ENCODE measurements at places on chromosomes 12 and 14. TPM values are rescaled to one million over a fixed set of nuclear protein-coding genes. Genes with fewer than 3 reads are reported as not detected.
A peak's percentile ranks its signal among the peaks of the same experiment; 100 is the strongest.

GRCh38 chr12:97476255-97476654 lies 13.7 kb downstream of the RMST start:
- no peak for DNase-seq
- no peak overlapping the region for H3K4me3 ChIP-seq
- H3K27ac ChIP-seq = no peak overlapping the region

DNA sequence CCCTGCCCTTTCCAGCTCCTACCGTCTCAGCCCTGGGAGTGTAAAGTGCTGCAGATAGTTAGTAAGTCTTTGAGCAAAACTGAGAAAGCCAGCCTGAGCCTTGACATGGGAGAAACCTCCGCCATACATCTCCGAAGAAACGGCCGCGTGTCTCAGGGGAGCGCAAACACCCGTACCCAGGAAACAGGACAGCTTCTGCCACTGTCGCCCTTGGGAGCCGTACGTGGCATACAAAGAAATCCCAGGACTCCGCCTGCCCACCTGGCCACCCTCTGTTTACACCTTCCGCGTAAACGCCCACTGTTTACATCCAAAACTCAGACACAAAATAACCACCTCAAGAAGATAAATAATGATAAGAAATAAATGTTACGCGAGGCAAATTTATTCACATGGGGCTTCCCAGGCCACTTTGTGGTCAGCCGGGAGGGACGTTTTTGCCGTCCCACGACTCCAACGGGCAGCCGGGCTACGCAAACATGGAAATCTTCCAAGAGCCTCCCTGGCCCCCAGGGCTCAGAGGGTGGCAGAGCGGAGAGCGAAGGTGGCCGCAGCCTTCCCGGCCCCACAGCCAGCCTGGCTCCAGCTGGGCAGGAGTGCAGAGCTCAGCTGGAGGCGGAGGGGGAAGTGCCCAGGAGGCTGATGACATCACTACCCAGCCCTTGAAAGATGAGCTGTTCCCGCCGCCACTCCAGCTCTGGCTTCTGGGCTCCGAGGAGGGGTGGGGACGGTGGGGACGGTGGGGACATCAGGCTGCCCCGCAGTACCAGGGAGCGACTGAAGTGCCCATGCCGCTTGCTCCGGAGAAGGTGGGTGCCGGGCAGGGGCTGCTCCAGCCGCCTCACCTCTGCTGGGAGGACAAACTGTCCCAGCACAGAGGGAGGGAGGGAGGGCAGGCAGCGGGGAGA lies at the start of gene BDKRB2:
Gene BDKRB2, plus strand, starts transcription at position 689 of the 908 bp plus-strand sequence. CDS start 32,269 bp downstream, outside the sequence.
- H3K36me3 ChIP-seq = no peaks in the 10 kb centered on the region
- peaks cover 55% of the 10 kb centered on the region for H3K27me3 ChIP-seq
- H3K27ac ChIP-seq = no peak within 1 kb of the TSS
- peaks cover 9% of the 10 kb centered on the region for H3K4me1 ChIP-seq
- H3K4me3 ChIP-seq = no peak within 1 kb of the TSS

DNA sequence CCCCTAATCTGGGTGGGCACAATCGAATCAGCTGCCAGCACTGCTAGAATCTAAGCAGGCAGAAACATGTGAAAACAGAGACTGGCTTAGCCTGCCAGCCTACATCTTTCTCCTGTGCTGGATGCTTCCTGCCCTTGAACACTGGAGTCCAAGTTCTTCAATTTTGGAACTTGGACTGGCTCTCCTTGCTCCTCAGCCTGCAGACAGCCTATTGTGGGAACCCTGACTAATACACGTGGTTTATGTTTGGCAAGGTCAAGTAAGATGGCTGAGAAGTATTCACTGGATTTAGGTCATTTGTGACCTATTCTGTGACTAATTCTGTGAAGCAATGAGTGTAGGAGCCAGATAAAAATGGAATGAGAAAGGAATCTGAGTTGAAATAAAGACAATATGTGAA lies 11.0 kb downstream of the GPR135 start:
- H3K4me1 ChIP-seq = no peaks in the 10 kb centered on the region
- no peak overlapping the region for H3K4me3 ChIP-seq
- H3K27me3 ChIP-seq = no peaks in the 10 kb centered on the region

DNA sequence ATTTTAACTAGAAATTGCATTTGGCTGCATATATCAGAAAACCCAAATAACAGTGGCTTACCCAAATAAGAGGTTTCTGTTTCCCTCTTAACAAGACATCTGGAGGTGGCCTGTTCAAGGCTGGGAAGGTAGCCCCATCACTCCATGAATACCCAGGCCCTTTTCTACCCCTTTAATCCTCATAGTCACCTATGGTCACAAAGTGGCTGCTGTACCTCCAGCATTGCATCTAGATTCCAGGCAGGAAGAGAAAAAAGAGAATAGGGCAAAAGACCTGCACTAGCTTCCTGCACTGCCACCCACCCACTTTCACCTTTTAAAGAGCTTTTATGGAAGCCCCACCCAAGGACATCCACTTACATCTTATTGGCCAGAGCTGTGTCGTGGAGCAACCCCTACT lies 124.0 kb upstream of the NCOR2 start:
- H3K4me3 ChIP-seq = no peak overlapping the region
- H3K27me3 ChIP-seq = peaks cover 7% of the 10 kb centered on the region
- peaks cover 2% of the 10 kb centered on the region for H3K36me3 ChIP-seq
- peaks cover 30% of the 10 kb centered on the region for H3K4me1 ChIP-seq
- DNase-seq = no peak

GRCh38 chr12:116693286-116694227 lies 44.3 kb downstream of the SPRING1 start:
- peaks cover 4% of the 10 kb centered on the region for H3K4me1 ChIP-seq
- H3K27me3 ChIP-seq = peaks cover 27% of the 10 kb centered on the region
- DNase-seq = no peak
- no peak overlapping the region for H3K27ac ChIP-seq
- H3K36me3 ChIP-seq = no peaks in the 10 kb centered on the region

DNA sequence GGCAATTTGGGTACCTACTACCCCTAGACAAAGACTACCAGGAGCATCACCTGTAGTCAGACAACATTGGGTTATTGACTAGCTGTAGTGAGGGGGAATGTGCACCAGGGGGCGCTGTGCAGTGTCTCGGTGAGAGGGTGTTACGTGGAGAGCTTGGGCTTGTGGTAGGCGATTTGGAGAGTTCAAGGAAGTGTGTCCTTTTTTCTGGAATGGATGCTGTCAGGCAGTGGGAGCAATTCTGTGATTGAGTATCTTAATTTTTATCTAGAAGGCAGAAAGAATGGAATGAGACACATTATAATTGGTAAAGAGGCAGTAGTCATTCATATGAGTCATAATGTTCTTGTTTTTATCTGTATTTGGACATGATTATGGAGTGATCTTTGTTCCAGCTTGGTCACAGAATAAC lies 187.7 kb downstream of the GALC start:
- no peak overlapping the region for H3K4me3 ChIP-seq
- peak; percentile 48 for DNase-seq
- H3K27me3 ChIP-seq = no peaks in the 10 kb centered on the region
- H3K27ac ChIP-seq = no peak overlapping the region
- no peaks in the 10 kb centered on the region for H3K36me3 ChIP-seq
- H3K4me1 ChIP-seq = no peaks in the 10 kb centered on the region

- H3K27ac ChIP-seq = no peak overlapping the region
- H3K4me3 ChIP-seq = no peak overlapping the region
- H3K4me1 ChIP-seq = peaks cover 1% of the 10 kb centered on the region
- H3K36me3 ChIP-seq = peaks cover 1% of the 10 kb centered on the region
- DNase-seq = no peak
Measured at GRCh38 chr12:65533177-65533883, 254.8 kb downstream of the MSRB3 start.

- no peaks in the 10 kb centered on the region for H3K36me3 ChIP-seq
- H3K27me3 ChIP-seq = no peaks in the 10 kb centered on the region
- no peaks in the 10 kb centered on the region for H3K4me1 ChIP-seq
- no peak for DNase-seq
- H3K27ac ChIP-seq = no peak overlapping the region
Measured at GRCh38 chr14:52112336-52113018, 43.6 kb upstream of the NID2 start.

DNA sequence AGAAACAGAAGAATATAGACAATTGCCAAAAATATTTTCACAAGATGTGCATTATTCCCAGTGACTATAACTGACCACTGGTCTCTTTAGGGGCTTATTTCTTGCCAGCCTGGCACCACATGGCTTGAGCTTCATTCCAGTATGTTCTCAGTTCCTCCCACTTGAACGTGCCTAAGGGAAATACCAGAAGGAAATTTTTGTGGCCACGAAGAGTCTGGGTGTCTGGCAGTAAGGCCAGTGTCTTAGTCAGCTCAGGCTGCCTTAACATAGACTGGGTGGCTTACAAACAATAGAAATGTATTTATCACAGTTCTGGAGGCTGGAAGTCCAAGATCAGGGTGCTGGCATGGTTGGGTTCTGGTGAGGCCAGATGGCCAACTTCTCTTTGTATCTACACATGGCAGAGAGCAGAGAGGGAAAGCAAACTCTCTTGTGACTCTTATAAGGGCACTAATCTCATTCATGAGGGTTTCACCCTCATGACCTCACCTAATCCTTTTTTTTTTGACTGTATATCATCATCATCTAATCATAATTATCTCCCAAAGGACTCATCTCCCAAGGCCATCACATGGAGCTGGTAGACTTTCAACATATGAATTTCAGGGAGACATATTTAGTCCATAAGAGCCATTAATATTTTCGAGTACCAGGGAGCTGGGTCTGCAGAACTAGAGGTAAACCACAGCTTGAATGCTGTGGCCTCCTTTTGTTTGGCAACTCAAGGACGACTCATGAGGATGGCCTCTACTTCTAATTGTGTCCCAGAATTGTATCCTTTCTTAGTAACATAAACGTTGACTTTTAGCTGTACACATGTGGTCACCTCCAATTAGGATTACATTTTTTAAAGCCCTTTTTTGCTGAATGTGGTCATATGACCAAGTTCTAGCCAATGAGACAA lies 5.1 kb upstream of the SMOC1 start:
- H3K27ac ChIP-seq = no peak overlapping the region
- peaks cover 19% of the 10 kb centered on the region for H3K27me3 ChIP-seq
- H3K4me1 ChIP-seq = no peaks in the 10 kb centered on the region
- DNase-seq = no peak
- no peaks in the 10 kb centered on the region for H3K36me3 ChIP-seq

GRCh38 chr12:115570069-115570777 lies 707.3 kb downstream of the MED13L start:
- no peaks in the 10 kb centered on the region for H3K36me3 ChIP-seq
- H3K27ac ChIP-seq = no peak overlapping the region
- no peaks in the 10 kb centered on the region for H3K4me1 ChIP-seq
- no peak overlapping the region for H3K4me3 ChIP-seq
- no peaks in the 10 kb centered on the region for H3K27me3 ChIP-seq
- no peak for DNase-seq

DNA sequence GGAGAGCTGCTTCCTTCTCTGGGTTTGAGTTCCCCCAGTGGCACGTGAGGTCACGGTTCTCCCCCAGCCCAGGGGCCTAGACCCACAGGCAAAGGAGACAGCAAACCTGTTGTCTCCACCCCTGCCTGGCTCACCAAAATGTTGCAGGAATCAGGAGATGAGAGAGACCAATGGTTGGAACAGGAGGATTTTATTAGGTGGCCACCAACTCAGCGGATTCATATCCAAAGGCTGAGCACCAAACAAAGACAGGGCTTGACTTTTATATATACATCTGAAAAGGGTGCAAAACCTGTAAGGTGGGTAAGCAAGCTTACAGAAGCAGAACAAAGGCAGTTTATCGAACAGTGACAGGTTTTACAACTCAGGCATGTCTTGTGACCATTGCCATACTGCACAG lies 9.2 kb upstream of the ADAM21 start:
- no peak overlapping the region for H3K4me3 ChIP-seq
- peaks cover 2% of the 10 kb centered on the region for H3K27me3 ChIP-seq
- H3K4me1 ChIP-seq = no peaks in the 10 kb centered on the region
- DNase-seq = no peak

DNA sequence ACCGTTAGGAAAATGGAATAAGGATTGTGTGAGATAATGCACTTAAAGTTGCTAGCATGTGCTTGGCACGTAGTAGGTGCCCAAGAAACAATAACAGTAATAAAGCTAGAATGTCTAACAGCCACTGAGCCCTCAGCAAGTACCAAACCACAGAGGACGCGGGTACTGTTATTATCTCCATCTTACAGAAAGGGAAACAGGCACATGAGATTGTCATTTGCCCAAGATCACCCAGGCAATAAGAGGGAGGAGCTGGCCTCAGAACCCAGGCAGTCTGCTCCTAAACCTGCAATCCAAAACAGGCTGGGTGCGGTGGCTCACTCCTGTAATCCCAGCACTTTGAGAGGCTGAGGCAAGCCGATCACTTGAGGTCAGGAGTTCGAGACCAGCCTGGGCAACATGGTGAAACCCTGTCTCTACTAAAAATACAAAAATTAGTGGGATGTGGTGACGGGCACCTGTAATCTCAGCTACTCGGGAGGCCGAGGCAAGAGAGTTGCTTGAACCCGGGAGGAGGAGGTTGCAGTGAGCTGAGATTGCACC lies 5.1 kb upstream of the SDS start:
- DNase-seq = no peak
- no peaks in the 10 kb centered on the region for H3K36me3 ChIP-seq
- H3K4me3 ChIP-seq = no peak overlapping the region
- no peaks in the 10 kb centered on the region for H3K4me1 ChIP-seq
- H3K27ac ChIP-seq = no peak overlapping the region
- H3K27me3 ChIP-seq = peaks cover 15% of the 10 kb centered on the region

DNA sequence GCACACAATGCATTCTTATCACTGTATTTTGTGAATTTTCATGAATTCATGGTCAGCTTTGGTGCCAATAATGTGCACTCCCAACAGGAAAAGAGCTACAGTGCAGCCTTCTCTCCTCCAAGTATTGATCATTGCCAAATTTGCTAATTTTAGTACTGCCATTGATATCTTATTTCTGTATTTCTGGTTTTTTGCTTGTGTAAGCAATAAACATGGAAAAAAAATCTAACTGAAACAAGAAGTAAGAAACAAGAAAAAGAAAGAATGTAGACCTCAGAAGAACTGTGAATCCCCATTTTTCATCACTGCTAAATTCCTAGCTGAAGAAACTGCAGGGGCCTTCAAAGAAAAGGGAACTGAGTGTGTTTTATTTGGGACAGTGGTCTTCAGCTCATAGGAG lies 161.2 kb downstream of the METTL25 start:
- DNase-seq = no peak
- no peak overlapping the region for H3K4me3 ChIP-seq
- no peaks in the 10 kb centered on the region for H3K36me3 ChIP-seq
- peaks cover 9% of the 10 kb centered on the region for H3K27me3 ChIP-seq
- H3K4me1 ChIP-seq = no peaks in the 10 kb centered on the region

GRCh38 chr12:2490831-2491230 lies 303.9 kb upstream of the FKBP4 start:
- no peak for DNase-seq
- H3K4me1 ChIP-seq = no peaks in the 10 kb centered on the region
- H3K27ac ChIP-seq = no peak overlapping the region
- H3K4me3 ChIP-seq = no peak overlapping the region
- no peaks in the 10 kb centered on the region for H3K36me3 ChIP-seq
- peaks cover 18% of the 10 kb centered on the region for H3K27me3 ChIP-seq

DNA sequence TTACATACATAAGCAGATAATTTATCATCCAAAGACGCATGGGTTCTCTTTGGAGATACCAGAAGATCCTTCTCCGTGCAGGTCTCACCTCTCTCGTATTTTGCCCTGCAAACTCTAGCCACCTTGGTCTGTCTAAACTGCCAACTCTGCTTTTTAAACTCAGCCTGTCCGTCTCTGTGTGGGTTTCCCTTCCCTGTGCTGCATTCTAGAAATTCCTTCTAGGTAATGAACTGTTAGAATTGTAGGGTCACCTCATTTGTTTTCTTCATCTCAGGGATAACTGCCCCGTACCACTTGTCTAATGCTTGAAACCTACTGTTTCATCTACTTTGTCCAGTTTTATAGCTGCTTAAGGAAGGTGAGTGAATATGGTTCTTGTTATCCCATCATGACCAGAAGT lies 45.4 kb upstream of the CCDC196 start:
- H3K27ac ChIP-seq = no peak overlapping the region
- H3K4me1 ChIP-seq = no peaks in the 10 kb centered on the region
- H3K36me3 ChIP-seq = peaks cover 7% of the 10 kb centered on the region

Gene FAM222A
- 1.8 TPM for total RNA-seq

Gene NINJ2
- 1.4 TPM for total RNA-seq

Gene KRT2
- total RNA-seq = not detected

Gene MYO1A
- total RNA-seq = 1.4 TPM
